ENCODE measurements at places on chromosomes 13 and 19. TPM values are rescaled to one million over a fixed set of nuclear protein-coding genes. Genes with fewer than 3 reads are reported as not detected.
A peak's percentile ranks its signal among the peaks of the same experiment; 100 is the strongest.

ZNF285 gene
- not detected for total RNA-seq

CABP5 gene
- not detected for total RNA-seq

ANGPTL8 gene
- total RNA-seq = not detected

UQCR11 gene
- total RNA-seq = 184 TPM

SLAIN1 gene
- 35.9 TPM for total RNA-seq

MAP4K1 gene
- total RNA-seq = 181 TPM

ZNF296 gene
- total RNA-seq = 5.8 TPM

DLEU7 gene
- not detected for total RNA-seq

ZNF91 gene
- 26.5 TPM for total RNA-seq

ZNF208 gene
- 0.05 TPM for total RNA-seq

SOX1 gene
- not detected for total RNA-seq

GRCh38 chr19:49339301-49340068, 4.3 kb downstream of the CD37 start:
- no peak for DNase-seq

- no peak for DNase-seq
Observed at GRCh38 chr19:36041831-36042230, 9.2 kb upstream of the CLIP3 start.

- DNase-seq = peak; percentile 31
Observed at GRCh38 chr19:55353803-55354697, 469 bp downstream of the COX6B2 start.

DNA sequence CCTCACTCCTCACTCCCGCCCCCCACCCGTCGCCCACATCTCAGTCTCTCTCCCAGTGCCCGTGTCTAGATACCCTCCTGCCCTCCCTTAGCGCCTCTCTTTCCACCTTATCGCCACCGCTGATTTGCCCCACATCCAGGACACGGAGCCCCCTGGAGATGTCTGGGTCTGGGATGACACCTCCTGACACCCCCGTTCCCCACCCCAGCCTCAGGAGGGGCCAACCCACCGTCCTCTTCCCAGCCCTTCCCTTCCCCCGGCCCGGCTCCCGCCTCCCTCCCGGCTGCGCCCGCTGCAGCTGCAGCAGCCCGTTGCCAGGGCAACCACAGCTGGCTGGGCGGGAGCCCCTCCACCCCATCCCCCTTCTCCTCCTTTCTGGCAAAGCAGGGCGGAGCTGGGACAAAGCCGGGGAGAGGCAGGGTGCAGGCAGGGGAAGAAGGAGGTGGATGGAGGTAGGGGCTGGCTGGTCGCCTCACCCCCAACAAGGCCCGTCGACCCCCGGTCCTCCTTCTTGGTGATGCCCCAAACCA, 13.5 kb downstream of the DPF1 start:
- DNase-seq = no peak

DNA sequence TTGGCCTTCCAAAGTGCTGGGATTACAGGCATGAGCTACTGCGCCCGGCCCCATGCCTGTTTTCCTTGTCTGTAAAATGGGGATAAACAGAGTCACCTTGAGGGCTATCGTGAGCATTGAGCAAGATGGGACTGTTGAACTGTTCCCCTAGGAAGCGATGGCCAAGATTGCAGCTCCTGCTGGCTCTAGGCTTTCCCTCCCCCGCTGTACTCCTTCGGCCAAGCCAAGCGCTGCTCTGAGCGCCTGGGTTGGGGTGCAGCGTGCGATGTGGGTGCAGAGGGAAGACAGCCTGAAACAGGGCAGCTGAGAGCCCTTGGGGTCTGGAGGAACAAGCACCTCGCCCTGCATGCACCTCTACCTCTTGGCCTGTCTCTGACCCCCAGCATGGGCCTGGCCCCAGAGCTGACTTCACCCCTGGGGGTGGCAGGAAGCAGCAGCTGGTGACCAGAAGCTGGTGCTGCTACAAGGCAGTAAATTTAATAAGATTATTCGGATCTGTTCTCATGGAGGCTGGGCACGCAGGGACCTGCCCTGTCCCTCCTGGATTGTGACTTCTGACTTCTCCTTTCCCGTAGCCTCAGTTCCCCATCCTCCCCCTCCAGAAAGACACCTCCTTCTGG, 5.3 kb downstream of the GNG8 start:
- no peak for DNase-seq

DNA sequence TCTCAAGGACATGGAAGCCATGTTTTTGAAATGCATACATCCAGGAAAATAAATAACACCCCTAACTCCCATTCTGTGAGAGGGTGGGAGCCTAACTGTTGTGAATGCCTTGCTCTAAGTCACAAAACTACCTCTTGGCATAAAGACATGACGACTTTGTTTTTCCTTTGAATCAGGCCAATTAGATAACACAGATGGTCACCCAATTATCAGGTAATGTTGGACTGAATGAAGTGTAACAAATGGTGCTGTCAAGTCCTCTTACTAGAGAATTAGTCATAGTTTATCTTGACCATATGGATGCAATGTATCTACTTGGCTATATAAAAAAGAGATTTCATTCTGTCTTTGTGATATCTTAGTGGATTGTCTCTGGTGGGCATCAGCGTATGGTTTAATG, 553.6 kb upstream of the ATXN8OS start:
- no peak for DNase-seq

DNA sequence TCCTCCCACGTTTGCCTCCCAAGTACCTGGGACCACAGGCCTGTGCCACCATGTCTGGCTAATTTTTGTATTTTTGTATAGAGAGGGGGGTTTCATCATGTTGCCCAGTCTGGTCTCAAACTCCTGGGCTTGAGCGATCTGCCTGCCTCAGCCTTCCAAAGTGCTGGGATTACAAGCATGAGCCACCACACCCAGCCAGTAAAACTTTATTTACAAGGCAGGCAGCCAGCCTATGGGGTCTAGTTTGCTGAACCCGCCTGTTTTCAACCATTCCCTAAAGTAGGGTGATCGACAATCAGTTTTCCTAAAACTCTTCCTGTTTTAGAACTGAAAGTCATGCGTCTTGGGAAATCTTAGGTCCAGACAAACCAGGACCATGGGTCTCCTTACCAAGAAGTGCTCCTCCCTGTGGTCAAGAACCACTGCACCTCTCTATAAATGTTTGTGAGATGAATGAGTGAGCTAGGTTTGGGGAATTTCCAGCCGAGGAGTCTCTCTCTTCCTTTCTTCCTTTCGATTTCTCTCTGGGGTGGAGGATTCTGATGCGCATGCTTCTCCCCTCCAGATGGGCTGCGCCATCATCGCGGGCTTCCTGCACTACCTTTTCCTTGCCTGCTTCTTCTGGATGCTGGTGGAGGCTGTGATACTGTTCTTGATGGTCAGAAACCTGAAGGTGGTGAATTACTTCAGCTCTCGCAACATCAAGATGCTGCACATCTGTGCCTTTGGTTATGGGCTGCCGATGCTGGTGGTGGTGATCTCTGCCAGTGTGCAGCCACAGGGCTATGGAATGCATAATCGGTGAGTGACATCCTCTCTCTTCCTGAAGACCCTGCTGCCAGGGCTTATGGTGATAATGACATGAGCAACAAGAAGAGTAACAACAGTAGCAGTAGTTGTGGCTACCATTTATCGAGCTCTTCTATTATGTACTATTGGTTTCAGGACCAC, 38.7 kb downstream of the ADGRE1 start:
- peak; percentile 17 for DNase-seq

- DNase-seq = no peak
Observed at GRCh38 chr19:13487985-13488384, 18.3 kb downstream of the CACNA1A start.

- no peak for DNase-seq
Observed at GRCh38 chr13:44198826-44199225, 174.8 kb upstream of the SERP2 start.

DNA sequence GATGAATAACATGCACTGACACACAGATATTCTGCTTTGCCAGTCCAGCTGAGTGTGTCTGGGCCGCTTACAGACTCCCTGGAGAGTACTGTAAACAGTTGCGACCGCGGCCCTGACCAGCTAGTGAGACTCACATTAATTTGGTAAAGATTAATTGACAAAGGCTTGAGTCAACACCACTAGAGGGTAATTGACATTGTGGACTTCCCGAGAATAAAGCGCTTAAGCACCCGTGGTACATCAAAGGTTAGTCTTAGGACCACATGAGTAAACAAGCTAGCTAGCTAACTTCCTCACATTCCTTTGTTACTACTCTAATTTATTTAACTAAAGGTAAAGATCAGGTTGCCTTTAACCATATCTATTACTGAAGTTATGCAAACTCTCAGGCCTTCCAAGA, 624.4 kb upstream of the ARGLU1 start:
- no peak for DNase-seq

DNA sequence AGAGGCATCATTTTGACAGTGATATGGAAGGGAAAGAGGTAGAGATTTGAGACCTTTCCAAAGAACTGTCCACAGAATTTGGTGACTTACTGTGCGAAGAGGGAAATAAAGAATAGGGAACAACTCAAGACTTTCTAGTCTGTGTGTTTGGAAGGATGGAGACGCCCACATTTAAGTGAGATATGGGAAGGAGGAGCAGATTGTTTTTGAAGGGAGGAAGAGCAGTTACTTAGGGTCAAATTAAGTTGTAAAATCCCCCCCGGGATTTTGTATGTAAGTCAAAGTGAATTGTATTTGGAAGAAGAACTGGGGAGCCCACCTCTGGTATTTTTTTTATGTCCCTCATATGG, 1.2 kb downstream of the USPL1 start:
- DNase-seq = no peak

DNA sequence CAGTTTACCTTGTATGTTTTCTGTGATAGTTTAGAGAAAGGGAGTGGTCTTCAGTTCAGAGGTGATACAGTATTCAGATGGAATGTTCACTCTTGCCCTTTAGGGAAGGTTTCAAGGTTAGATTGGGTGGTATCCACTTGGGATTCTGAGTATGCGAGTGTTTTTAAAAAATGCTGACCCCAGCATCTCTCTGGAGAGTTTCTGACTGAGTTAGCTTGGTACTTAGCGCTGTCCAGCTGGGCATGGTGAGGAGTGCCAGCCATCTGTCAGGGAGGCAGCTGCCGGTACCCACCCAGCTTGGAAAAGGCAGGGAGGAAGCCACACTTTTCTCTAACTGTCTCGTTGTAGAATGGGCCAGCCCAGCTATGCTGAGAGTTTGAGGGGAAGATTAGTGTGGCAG, 63.3 kb downstream of the ARHGEF7 start:
- no peak for DNase-seq

GRCh38 chr13:73993661-73994060, 140.5 kb downstream of the KLF12 start:
- no peak for DNase-seq
